ENCODE measurements at places on chromosomes 16 and 17. TPM values are rescaled to one million over a fixed set of nuclear protein-coding genes. Genes with fewer than 3 reads are reported as not detected.
A peak's percentile ranks its signal among the peaks of the same experiment; 100 is the strongest.

Gene MFAP4
- total RNA-seq: 280 TPM

Gene SCNN1B
- total RNA-seq: 16.1 TPM

Gene FTSJ3
- total RNA-seq: 18.2 TPM

Gene SMIM5
- total RNA-seq: not detected

Gene ARL2BP
- total RNA-seq: 44.1 TPM

Gene FBXW10
- total RNA-seq: not detected

Gene FA2H
- not detected for total RNA-seq

Gene SLC52A1
- total RNA-seq: not detected

DNA sequence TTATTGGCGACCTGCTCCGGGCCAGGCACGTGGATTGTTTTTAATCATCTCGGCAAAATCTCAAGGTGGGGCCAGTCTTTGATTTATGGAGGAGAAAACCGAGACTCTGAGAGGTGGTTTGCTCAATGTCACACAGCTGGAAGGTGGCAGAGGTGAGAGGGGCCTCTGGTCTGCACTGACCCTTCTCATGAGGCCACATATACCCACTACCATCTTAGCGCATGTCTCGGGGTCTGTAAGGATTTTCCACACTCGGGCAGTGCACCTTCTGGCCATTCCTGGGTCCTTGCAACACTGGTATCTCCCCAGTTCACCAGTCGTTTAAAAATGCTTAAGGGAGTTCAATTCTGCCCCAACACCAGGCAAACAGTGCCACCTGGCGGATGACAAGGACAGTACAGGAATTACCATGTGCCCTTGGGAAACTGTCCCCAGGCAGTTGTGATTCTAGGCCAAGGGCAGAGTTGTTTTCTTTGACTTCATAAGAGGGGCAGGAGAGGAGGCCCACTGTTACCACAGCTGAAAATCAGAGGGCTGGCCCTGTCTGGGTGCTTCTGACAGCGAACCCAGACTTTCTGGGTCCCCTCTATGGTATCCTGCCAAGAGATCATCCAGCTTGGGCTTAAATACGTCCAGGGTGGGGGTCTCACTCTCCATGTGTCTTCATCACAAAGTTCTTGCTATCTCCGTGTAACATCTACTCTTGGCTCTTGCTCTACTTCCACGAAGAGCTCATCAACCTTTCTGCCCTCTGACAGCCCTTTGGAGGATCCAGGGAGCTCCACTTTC lies 39.4 kb upstream of the RAI1 start:
- H3K27ac ChIP-seq: no peak overlapping the region
- H3K4me1 ChIP-seq: no peaks in the 10 kb centered on the region
- H3K4me3 ChIP-seq: no peak overlapping the region
- H3K36me3 ChIP-seq: no peaks in the 10 kb centered on the region

GRCh38 chr16:72285324-72285723 lies 113.4 kb upstream of the PMFBP1 start:
- no peak overlapping the region for H3K4me3 ChIP-seq
- H3K27me3 ChIP-seq: no peaks in the 10 kb centered on the region
- no peak for DNase-seq
- H3K27ac ChIP-seq: no peak overlapping the region
- no peaks in the 10 kb centered on the region for H3K36me3 ChIP-seq

GRCh38 chr17:19978805-19979211 lies 1.2 kb upstream of the AKAP10 start:
- no peaks in the 10 kb centered on the region for H3K27me3 ChIP-seq
- H3K4me1 ChIP-seq: peaks cover 12% of the 10 kb centered on the region
- H3K27ac ChIP-seq: peak overlapping the region; percentile 93
- DNase-seq: no peak
- H3K36me3 ChIP-seq: no peaks in the 10 kb centered on the region

GRCh38 chr16:84362471-84362941 lies 5.8 kb upstream of the ATP2C2 start:
- no peak overlapping the region for H3K4me3 ChIP-seq
- H3K36me3 ChIP-seq: no peaks in the 10 kb centered on the region
- no peaks in the 10 kb centered on the region for H3K27me3 ChIP-seq

DNA sequence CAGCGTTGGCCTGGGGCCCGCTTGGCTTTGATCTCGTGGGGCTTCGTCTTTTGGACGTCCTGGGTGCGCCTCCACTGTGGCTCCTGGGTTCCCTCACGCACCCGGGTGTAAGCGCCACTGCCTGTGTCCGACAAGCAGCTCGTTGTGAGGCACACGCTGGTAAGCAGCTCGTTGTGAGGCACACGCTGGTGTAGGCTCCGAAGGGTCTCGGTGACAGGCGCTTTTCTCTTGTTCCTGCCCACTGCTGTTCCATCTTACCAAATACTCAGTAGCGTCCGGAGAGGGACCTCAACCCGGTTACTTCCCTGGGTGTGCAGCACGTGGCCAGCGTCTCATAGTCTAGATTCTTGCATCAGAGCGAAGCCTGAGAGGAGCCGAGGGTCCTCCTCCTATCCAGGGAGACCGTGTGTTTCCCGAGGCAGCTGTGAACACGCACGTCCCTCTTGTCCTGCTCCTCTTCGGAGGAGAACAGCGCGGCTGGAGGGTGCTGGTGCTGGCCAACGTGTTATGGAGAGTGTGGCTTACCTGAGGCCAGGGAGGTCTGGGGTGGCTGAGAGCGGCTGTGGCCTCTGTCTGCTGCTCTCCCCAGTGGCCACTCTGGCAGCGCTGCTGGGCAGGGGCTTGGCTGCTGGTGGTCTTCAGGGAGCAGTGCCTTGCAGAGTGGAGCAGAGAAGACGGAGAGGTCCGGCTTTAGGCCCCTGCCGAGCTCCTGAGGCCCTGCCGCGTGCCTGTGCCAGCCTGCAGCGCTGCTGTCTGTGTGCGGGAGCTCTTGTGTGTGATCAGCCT lies 32.1 kb upstream of the ZNF750 start:
- H3K27me3 ChIP-seq: no peaks in the 10 kb centered on the region
- peak overlapping the region; percentile 31 for H3K27ac ChIP-seq
- peaks cover 8% of the 10 kb centered on the region for H3K4me1 ChIP-seq
- H3K36me3 ChIP-seq: peaks cover 28% of the 10 kb centered on the region
- no peak for DNase-seq

DNA sequence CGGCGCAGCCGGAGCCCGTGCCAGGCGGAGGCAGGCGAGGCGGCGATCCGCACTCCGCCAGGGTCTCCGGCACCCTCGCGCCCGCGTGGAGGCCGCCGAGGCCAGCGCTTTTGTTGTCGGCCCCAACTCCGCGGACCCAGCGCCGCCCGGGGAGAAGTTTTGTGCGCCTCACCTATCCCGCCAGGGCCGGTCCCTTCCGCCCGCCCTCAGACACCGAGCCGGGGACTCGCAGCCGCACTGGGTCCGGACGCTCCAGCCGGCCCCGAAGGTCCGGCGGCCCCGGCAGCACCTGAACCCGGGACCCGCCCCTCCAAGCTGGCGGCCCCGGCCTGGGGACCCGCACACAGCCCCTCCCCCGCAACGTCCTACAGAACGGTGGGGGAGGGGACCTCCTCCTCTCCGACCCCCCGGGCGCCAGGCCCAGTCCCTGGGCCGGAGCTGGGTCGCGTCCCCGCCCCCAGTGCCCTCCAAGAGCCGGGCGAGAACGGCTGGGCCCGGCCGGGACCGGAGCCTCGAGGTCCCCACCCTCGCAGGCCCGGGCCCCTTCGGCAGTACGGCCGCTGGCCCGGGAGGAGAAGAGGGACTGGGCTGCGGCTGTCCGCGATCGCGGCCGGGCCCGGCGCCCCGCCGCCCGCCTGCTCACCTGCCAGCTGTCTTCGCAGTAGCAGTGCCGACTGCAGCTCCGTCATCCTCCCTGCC lies 698 bp downstream of the UBE2G1 start:
- H3K4me3 ChIP-seq: peak overlapping the region; percentile 86
- no peaks in the 10 kb centered on the region for H3K36me3 ChIP-seq
- peak overlapping the region; percentile 93 for H3K27ac ChIP-seq
- peaks cover 18% of the 10 kb centered on the region for H3K4me1 ChIP-seq
- no peaks in the 10 kb centered on the region for H3K27me3 ChIP-seq

GRCh38 chr17:56317351-56318208 lies 164.3 kb downstream of the ANKFN1 start:
- no peaks in the 10 kb centered on the region for H3K4me1 ChIP-seq
- H3K4me3 ChIP-seq: no peak overlapping the region
- no peaks in the 10 kb centered on the region for H3K27me3 ChIP-seq
- H3K36me3 ChIP-seq: no peaks in the 10 kb centered on the region
- DNase-seq: no peak

GRCh38 chr17:72397687-72398086 lies 276.9 kb downstream of the SOX9 start:
- no peak overlapping the region for H3K4me3 ChIP-seq
- no peak for DNase-seq
- no peaks in the 10 kb centered on the region for H3K4me1 ChIP-seq
- H3K36me3 ChIP-seq: no peaks in the 10 kb centered on the region

DNA sequence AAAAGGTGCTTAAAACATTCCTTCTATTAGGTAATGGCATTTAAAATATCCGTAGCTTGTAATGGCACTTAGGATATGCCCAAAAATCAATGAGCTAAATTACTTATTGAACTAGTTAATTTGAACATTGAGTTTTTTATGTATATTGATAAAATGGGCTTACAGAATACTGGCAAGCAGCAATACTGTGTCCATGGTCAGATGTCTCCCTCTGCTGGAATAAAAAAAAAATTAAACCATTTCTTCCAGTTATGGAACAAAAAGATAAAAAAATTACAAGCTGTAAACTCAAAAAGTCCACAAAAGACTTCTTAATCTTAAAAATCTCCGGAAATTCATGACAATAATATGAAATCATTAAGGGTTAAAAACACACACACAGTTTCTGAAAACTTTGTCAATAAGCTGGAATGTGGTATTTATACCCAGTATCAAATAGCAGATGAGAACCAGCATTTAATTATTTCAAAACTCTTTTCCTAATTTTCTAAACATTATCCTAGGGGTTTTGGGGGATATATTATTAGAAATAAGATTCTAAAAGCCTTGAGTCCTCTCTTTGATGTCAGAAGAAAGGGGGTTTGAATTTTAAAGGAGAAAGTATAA lies 21.5 kb upstream of the PSMD7 start:
- DNase-seq: no peak
- no peaks in the 10 kb centered on the region for H3K4me1 ChIP-seq
- no peaks in the 10 kb centered on the region for H3K36me3 ChIP-seq
- H3K4me3 ChIP-seq: no peak overlapping the region

DNA sequence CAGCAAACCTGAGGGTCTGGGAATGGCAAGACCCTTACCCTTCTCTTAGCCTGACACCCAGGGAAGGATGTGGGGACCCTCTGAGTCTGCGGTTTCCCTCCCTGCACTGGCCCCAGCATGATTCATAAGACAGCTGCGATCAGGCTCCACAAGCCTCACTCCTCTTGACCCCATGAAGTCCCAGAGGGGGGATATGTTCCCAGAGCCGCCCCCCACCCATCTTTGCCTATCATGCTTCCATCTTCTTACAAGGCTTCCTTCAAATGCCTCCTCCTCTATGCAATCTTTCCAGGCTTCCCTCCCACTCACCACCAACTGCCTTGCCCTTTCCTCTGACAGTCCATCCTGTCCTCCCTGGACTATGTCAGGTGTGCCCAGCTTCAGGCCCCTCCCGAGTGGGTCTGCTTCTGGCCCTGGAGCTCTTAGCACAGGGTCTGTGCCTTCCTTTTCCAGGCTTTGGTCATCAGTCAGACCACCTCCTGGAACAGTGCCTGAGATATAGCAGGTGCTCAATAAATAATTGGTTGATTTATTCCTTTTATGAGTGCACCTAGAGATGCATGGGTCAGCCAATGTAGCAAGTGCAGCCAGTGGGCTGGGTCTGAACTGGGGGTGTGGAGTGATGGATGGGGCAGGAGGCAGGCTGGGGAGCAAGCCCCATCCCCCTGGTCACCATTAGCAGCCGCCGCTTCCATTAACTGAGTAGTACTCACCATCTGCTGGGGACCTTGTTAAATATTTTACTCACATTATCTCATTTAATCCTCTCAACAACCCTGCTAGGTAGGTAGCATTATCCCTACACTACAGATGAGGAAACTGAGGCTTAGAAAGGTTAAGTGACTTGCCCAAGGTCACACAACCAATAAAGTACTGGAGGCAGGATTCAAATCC lies 8.4 kb downstream of the DLX3 start:
- H3K4me1 ChIP-seq: no peaks in the 10 kb centered on the region
- no peak for DNase-seq
- H3K4me3 ChIP-seq: no peak overlapping the region

DNA sequence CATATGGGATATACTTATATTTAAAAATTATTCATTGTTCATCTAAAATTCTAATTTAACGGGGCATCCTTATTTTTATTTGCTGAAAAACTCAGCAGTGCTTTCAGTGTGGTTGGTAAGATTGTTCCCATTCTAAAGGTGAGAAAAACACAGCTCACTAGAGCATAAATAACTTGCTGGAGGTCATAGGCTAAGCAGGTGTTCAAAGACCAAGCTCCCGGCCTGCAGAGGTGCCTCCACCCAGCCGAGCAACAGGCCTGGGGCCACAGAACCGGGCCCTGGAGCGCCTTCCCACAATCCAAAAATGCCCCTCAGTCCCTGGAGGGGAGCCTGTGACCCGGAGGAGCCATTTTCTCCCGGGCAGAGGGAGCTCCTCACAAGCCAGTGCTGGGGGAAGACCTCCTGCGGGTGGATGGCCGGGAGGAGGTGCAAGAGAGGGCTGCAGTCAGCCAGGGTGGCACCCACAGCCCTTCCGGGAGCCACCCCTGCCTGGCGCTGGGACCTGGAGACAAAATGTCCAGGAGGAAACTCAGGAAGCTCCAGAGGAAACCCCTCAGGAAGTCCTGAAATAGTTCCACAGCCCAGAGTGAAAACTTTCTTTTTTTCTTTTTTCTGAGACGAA lies 14.7 kb downstream of the ABR start:
- no peaks in the 10 kb centered on the region for H3K4me1 ChIP-seq
- no peak overlapping the region for H3K27ac ChIP-seq
- DNase-seq: no peak
- H3K4me3 ChIP-seq: no peak overlapping the region
- no peaks in the 10 kb centered on the region for H3K36me3 ChIP-seq
